Dermis microvascular lymphatic vessel endothelial cell (primary cell): ENCODE measurements at places on chromosomes 7 and 10. TPM values are rescaled to one million over a fixed set of nuclear protein-coding genes. Genes with fewer than 3 reads are reported as not detected.

The CTTNBP2 gene
- under 0.01 and 0.63 TPM in 2 replicates for total RNA-seq

The FBXL13 gene
- total RNA-seq = 0.13 and 0.39 TPM in 2 replicates

The PPP1R17 gene
- total RNA-seq = not detected in 2 replicates

The ABCC2 gene
- 0.39 and 0.51 TPM in 2 replicates for total RNA-seq

The SYT15B gene
- total RNA-seq = 0.26 and 0.89 TPM in 2 replicates

The ZNF488 gene
- 0.13 TPM in 2 replicates for total RNA-seq

The PRPS1L1 gene
- not detected in 2 replicates for total RNA-seq
